Caco-2 (cell line): ENCODE measurements at places on chromosomes 12 and 14.

DNA sequence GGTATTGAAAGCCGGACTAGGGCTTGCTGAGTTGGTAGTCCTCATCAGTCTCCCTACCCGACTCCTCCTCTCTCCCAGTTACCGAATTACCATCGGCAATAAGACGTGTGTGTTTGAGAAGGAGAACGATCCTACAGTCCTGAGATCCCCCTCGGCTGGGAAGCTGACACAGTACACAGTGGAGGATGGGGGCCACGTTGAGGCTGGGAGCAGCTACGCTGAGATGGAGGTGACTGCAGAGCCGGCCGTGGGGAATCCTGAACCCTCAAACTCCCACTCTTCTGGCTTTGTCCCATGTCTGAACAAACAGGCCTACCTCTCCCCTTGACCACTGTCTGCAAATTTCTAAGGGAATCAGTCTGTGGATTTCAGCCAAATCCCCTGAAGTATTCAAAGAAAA, 82.9 kb downstream of the ACACB start:
- DNase-seq, result no peak

GRCh38 chr12:8077207-8077606, 4.9 kb upstream of the NECAP1 start:
- DNase-seq, result no peak

- no peak for DNase-seq
Measured at GRCh38 chr14:102203382-102203781, 63.7 kb downstream of the WDR20 start.

DNA sequence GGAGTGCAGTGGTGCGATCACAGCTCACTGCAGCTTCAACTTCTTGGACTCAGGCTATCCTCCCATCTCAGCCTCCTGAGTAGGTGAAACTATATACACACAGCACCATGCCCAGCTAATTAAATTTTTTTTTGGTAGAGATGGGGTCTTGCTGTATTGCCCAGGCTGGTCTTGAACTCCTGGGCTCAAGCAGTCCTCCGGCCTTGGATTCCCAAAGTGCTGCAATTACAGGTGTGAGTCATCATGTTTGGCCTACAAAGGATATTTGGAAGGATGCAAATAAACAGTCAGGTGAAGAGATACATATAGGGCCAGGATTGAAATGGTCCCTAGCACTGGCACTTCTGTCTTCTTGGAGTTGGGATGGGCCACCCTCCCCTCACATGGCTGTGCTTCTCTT, 23.9 kb downstream of the RCOR1 start:
- DNase-seq, result no peak

DNA sequence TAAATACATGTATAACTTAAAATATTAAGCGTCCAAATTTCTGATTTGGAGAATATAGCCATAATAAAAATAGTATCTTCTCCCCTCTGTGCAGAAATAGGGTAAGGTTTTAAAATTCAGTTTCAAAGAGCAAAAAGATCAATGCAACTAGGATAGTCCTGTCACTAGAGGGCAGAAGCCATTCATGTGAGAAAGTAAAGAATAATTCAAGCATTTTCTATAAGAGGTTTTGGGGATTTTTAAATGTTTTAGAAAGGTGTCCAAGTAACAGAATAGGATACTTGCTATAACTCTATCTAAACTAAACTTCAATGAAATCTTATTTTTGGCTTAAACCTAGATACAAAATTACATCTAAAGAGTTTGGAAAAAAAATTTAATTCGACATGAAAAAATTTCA, 50.3 kb downstream of the ADAMTS20 start:
- DNase-seq, result peak; percentile 12

- no peak for DNase-seq
Measured at GRCh38 chr12:80681287-80681686, 26.1 kb upstream of the MYF6 start.

- DNase-seq, result no peak
Measured at GRCh38 chr12:34166427-34167060, 144.2 kb downstream of the ALG10 start.

DNA sequence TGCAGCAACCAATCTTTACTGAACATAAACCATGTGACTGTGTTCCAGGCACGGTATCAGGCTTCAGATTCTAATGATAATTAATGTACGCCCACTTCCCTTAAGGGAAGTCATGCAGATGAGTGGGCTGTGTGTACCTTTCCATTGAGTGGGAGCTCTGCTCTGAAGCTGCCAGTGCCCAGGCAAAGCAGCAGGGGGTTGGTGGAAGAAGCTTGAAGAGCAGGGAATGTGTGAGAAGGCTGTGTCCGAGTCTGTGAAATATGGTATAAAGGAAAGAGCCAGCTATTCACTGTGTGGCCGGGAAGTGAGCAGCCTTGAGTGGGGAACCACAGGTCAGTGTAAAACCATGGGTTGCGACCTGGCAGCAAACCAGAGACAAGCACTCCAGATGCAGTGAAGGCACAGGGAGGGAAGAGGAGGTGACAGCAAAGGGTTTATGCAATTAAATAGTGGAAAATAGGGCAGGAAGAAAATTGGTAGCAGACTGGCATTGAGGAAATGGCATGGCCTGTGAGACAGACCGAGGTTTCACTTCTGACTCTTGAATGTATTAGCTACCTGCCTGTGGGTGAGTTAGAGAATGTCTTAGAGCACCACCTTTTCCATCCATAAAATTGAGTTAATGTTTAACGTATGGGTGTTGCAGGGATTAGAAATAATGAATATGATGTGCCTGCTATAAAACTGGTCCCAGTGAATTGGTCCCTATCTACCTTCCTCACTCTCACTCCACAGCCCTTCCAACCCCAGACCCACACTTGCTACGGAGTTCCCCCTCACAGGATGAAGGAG, 116.4 kb downstream of the NTF3 start:
- DNase-seq, result no peak
